ENCODE measurements at places on chromosomes 12 and 14.

DNA sequence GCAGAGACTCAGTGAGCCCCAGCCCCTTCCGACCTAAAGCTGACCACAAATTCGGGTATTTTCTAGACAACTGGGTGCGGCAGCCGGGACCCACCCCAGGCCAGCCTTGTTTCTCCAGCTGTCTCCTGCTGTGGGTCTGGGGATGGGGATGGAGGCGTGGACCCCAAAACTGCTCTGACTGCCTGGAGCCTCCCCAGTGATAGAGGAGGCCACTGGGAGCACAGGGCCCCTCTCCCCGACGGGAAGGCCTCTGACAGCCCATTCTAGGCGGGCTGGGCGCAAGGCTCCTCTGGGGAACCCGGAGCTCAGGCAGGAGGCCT, 38.2 kb upstream of the TDRD9 start:
- no peaks in the 10 kb centered on the region for H3K4me1 ChIP-seq
- no peaks in the 10 kb centered on the region for H3K27me3 ChIP-seq
- H3K36me3 ChIP-seq: no peaks in the 10 kb centered on the region
- DNase-seq: no peak
- no peak overlapping the region for H3K27ac ChIP-seq

DNA sequence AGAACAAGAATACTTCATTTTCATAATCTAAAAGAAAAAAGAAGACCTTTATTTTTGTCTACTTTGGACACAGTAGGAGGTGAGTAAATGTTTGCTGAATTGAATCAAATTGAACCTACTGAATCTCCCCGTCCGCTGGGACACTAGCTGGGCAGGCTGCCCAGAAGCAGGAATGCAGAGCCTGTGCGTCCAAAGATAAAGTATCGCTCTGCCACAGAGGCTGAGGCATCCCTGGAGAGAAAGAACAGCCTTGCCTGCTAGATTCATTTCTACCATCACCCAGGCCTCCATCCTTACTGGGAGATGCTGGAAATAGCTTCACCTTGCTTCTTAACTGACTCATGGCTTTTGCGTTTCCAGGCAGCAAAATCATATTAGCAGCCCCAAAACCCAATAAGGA, 64.1 kb upstream of the TSPAN11 start:
- peaks cover 70% of the 10 kb centered on the region for H3K27me3 ChIP-seq
- H3K4me3 ChIP-seq: no peak overlapping the region
- DNase-seq: no peak

DNA sequence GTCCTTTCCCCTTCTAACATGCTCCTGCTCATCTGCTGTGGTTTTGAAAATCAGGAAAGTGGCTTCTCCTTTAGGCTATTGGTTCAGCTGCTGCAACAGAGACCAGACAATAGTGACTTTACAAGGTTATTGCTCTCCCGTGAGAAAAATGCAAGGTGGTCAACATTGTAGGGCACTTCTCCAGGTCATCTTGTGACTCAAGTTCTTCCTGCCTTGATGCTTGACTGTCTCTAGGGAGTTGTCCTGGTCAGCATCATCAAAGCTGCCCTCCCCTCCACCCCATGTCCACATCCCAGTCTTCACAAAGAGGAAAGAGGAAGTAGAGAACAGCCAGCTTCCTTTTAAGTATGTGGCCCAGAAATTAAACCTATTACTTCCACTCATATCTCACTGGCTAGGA, 3.9 kb upstream of the TMEM63C start:
- DNase-seq: no peak
- no peak overlapping the region for H3K4me3 ChIP-seq
- peaks cover 2% of the 10 kb centered on the region for H3K36me3 ChIP-seq
- H3K27me3 ChIP-seq: peaks cover 27% of the 10 kb centered on the region

DNA sequence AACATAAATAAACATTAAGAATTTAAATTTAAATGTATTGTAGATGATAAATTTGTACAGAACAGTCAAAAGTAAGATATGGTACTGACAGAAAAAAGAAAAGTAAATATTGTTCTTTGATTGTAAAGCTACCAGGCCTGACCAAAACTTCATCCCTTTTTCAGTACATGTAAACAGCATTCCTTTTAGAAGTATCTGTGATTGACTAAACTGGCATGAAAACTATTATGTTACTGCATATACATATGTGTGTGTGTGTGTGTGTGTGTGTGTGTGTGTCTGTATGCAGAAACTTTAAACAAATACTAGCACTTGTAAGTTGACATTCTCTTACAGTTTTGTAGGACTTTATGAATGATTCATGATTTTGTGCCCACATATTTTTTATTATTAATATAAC, 270.9 kb downstream of the C12orf50 start:
- no peaks in the 10 kb centered on the region for H3K36me3 ChIP-seq
- H3K4me3 ChIP-seq: no peak overlapping the region
- no peak for DNase-seq
- no peaks in the 10 kb centered on the region for H3K4me1 ChIP-seq
- H3K27ac ChIP-seq: no peak overlapping the region

- peaks cover 2% of the 10 kb centered on the region for H3K36me3 ChIP-seq
- no peaks in the 10 kb centered on the region for H3K4me1 ChIP-seq
- DNase-seq: no peak
- H3K27me3 ChIP-seq: peaks cover 19% of the 10 kb centered on the region
- no peak overlapping the region for H3K4me3 ChIP-seq
Observed at GRCh38 chr12:127245009-127245408, 1022.0 kb upstream of the TMEM132C start.

DNA sequence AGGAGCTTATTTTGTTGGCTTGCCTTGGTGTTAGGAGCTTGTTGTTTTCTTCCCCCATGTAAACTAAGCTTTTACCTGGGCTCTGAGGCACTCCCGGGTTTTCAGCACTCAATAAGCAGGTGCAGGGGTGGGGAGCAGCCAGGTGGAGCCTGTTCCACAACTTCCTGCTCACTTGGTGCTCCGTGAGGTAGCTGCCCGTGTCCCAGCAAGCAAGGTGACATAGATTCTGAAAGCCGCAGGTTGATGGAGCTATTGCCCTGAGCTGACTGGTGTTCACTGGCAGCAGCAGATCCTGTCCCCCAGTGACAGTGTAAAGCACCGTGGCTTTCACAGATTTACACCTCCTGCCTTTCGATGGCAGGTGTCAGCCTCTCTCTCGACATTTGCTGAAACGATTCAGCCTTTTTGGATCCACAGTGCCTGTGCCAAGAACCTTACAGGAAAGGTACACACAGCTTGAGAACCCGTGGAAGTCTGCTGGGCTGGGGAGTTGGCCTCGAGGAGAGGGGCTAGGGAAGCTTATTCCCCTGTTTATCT, 295.7 kb upstream of the FKBP4 start:
- H3K4me3 ChIP-seq: no peak overlapping the region
- no peak for DNase-seq
- no peaks in the 10 kb centered on the region for H3K36me3 ChIP-seq
- peaks cover 7% of the 10 kb centered on the region for H3K4me1 ChIP-seq
- H3K27me3 ChIP-seq: peaks cover 79% of the 10 kb centered on the region

DNA sequence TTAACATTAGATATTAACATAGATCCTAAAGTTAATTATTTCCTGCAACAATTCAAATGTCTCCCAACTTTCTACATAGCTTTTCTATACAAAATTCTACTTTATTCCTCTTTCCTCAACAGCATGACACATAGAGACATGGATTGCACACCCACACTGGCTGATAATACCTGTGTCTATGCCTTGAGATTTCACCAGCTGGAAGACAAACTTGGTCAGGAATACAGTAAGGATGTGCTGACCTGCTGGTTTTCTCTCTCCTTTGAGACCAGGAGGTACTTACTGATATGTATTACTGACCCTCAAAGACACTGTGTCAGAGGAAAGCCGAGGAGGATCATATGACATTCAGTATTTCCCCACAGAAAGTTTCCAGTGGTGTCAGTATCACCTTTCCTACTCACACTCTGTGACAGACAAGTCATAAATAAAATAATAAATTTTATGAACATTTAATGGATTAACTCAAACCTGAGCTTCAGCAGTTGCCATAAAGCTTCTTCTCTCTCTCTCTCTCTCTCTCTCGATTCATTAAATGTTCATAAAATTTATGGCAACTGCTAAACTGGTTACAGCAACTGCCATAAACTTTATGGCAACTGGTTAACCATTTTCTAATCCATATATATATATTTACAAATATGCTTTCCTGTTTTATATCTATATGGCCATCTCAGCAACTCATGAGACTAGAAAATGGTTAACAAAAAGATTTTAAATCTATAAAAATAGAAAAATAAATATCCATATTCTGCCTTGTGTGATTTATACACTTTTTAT, 22.7 kb downstream of the EIF2S3B start:
- no peak overlapping the region for H3K4me3 ChIP-seq
- no peak for DNase-seq
- peaks cover 3% of the 10 kb centered on the region for H3K36me3 ChIP-seq
- no peaks in the 10 kb centered on the region for H3K27me3 ChIP-seq

- H3K27me3 ChIP-seq: no peaks in the 10 kb centered on the region
- DNase-seq: no peak
- no peak overlapping the region for H3K4me3 ChIP-seq
Observed at GRCh38 chr12:70002912-70003255, 177.9 kb downstream of the MYRFL start.

GRCh38 chr12:11901701-11902524, 168.8 kb upstream of the BCL2L14 start:
- H3K4me3 ChIP-seq: no peak overlapping the region
- no peak for DNase-seq
- H3K36me3 ChIP-seq: peaks cover 5% of the 10 kb centered on the region

GRCh38 chr12:51051787-51052186, 3.7 kb downstream of the LETMD1 start:
- H3K36me3 ChIP-seq: peaks cover 51% of the 10 kb centered on the region
- H3K4me3 ChIP-seq: no peak overlapping the region
- H3K4me1 ChIP-seq: peaks cover 26% of the 10 kb centered on the region
- no peak for DNase-seq

DNA sequence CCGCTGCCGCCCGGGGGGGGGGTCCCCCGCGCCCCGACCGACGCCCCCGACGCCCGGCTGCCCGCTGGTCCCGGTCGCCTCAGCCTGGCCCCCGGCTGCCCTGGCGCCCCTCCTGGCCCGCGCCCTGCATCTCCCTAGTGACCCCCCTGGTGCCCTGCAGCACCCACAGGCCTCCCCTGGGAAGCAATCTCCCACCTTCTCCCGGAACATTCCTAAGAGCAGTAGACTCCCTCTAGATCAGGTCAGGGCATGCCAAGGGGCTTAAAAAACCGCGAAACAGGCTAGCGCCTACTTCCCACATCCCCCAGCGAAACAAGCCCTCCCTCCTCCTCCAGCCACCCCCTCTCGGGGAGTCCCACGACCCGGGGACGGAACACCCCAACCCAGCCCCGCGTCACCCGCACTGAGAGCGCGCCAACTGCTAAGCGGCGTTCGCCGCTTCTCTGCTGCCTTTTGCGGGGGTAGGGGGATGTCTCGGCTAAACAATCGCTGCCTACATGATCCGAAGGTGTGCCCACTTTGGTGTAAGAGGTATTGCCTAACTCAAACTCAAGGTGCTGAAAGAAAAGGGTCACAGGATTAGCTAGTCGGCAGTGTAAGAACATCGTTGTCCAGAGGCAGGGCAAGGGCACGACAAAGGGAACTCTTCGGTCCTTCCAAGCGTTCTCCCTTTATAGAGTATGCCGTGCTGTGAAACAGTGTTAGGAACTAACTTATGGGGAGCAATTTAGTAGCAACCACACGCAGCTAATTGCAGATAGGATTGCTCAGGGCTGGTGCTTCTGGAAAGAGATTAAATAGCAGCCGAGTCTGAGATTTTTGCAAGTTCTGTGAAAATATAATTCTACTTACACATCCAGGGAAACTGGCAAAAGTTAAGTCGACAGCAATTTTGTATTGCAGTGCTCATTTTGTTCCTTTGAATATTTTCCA, 619 bp upstream of the NTN4 start:
- H3K36me3 ChIP-seq: peaks cover 2% of the 10 kb centered on the region
- peak overlapping the region; percentile 86 for H3K4me3 ChIP-seq
- DNase-seq: no peak
- H3K4me1 ChIP-seq: peaks cover 8% of the 10 kb centered on the region
- H3K27ac ChIP-seq: no peak overlapping the region

DNA sequence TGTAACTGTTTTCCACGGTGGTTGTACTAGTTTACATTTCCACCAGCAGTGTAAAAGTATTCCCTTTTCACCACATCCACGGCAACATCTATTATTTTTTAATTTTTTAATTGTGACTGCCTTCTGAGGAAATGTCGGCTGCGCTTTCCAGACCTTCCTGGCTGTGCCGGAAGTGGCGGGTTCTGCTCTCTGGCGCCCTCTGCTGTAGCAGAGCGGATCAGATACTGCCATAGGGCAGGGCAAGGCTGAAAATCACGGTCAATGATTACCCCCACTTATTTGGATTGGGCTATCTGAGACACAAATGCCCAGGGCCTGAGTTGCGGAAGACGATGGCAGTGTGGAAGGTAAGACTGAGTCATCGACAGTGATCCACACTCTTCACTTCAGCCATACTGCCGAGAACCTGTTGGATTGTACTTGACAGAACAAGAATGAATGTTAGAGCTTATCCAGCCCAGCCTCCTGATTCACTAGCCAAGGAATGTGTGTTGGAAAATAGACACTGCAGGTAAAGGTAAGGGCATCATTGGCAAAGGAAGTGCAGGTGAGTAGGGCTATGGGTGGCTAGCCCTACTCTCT, 124.2 kb downstream of the NTF3 start:
- H3K36me3 ChIP-seq: no peaks in the 10 kb centered on the region
- H3K4me3 ChIP-seq: no peak overlapping the region
- H3K27ac ChIP-seq: no peak overlapping the region

GRCh38 chr14:60090864-60091519, 731 bp upstream of the PCNX4 start:
- DNase-seq: no peak
- H3K4me3 ChIP-seq: peak overlapping the region; percentile 84

Measured in central memory CD8-positive, alpha-beta T cell (primary cell).